ENCODE measurements at places on chromosomes 2 and 18.

DNA sequence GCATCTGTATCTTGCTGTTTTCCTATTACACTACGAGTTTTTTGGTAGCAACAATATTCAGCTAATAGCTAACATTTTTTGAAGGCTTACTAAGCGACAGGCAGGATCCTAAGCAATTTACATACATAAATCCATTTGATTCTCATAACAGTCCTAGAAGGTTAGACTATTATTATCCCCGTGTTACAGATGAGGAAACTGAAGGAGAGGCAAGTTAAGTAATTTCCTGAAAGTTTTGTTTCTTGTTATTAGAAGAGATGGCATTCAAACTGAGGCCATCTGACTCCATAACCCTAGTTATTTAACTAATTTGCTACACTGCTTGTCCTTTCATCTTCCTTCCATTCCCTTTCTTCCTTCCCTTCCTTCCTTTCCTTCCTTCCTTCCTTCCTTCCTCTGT, 68.2 kb downstream of the PDE1A start:
- no peak for DNase-seq

DNA sequence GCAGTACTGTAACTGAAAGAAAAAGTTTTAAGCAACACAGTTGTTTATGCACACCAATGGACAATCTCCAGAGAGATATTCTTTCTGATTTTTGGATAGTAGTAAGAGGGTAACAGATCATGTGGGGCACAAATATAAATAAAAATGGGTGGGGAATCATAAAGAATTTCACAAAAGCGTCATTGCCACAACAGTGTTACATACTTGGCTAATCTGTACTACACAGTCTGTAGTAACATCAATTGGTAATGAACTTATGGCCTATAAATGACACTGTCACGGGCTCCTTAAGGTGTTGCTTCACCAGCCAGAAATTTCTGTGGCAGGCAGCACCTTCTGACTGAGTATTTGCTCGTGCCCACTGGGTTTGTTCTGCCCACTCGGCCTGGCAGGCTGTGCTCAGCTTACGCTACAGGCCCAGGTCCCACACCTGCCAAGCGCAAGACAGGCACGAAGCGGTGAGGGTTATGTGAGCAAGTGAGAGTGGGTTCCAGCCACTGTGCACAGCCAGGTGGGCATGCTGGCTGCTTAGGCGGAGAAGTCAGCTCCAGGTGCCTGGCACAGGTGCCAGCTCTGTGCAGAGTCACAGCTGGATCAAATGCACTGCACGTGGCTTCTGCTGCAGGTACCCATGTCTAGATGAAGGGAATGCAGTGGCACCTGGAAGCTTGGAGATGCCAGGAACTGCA, 532.5 kb upstream of the SLC39A10 start:
- no peak for DNase-seq

- peak; percentile 86 for DNase-seq
Measured at GRCh38 chr2:162297925-162298552, 20.4 kb downstream of the IFIH1 start.

- DNase-seq = peak; percentile 64
Measured at GRCh38 chr2:12923907-12924610, 207.3 kb downstream of the TRIB2 start.

- DNase-seq = no peak
Measured at GRCh38 chr2:62704654-62705006, 883 bp upstream of the EHBP1 start.

DNA sequence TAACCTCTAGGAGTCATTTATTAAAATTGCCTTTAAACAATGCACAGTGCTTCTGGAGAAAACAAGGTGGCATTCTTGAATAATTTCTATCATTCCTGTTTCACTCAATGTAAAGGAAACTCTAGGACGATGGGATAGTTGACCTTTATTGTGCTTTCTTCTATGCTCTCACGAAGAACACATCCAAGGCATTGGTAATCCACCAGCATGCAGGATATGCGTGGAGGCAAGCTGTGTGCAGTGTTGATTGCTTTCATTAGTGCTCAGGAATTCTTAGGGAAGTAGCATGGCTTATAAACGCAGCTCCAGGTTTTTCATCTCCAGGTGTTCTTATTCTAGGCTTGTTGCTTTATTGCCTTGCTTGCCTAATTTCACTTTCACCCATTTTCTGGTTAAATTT, 58.4 kb upstream of the CAVIN2 start:
- no peak for DNase-seq

- no peak for DNase-seq
Measured at GRCh38 chr2:181697126-181697525, 16.8 kb upstream of the NEUROD1 start.

GRCh38 chr2:123659120-123659519, 366.0 kb upstream of the CNTNAP5 start:
- no peak for DNase-seq

DNA sequence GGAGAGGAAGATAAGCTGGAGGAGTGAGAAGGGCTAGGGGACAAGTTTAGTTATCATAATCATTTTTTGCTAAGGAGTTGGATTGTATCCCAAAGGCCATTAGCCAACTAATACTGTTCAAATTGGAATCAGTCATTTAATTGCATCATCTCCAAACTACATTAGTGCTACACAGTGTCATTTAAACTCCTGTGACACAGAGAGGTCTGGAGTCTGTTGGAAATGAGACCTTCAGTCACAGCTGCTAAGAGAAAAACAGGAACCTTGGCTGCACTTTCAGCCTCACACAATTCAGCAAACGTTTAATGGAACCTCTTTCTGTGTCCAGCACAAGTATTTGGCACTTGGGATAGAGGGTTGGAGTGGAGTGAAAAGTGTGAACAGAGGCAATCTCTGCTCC, 175.5 kb upstream of the MGAT5 start:
- DNase-seq = no peak

- DNase-seq = no peak
Measured at GRCh38 chr18:30748541-30748940, 294.0 kb downstream of the DSC3 start.

GRCh38 chr18:51236225-51236624, 38.7 kb upstream of the MEX3C start:
- DNase-seq = peak; percentile 63

DNA sequence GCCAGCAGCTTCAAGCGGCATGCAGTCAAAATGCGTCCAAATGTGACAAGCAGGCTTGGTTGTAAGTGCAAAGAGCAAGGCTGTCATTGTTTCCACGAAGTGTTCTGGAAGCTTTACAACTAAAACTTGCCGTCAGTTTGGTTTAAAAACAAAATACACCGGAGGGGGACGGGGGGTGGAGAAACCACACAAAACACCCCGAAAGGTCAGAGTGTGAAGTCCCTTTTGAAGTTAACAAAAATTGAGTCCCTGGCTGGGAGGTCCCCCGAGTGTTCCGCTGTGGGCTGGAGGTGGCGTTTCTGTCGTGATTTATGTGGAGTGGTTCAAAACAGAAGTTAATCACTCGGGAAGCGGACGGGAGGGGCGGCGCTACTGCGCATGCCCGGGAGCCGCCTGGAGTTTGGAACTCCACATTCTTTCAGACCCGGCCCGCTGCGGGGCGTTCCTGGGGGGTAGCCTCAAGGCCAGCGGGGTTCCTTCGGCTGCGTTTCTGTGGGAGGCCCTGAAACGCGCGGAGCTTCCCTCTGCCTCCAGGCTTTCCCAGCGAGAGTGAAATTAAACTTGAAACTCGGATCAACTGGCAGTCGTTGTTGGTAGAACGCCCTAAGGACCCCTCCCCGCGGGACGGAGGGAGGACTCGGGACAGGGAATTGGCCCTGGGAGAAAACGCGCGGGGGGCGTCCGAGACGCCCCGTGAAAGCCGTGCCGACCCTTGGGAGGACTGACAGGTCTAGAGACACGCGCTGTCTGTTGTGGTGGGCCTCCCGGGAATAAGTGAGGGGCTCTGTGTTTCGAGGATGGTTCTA, 1.4 kb downstream of the TGIF1 start:
- peak; percentile 93 for DNase-seq

GRCh38 chr2:228689053-228689452, 507.6 kb upstream of the SPHKAP start:
- DNase-seq = peak; percentile 62

DNA sequence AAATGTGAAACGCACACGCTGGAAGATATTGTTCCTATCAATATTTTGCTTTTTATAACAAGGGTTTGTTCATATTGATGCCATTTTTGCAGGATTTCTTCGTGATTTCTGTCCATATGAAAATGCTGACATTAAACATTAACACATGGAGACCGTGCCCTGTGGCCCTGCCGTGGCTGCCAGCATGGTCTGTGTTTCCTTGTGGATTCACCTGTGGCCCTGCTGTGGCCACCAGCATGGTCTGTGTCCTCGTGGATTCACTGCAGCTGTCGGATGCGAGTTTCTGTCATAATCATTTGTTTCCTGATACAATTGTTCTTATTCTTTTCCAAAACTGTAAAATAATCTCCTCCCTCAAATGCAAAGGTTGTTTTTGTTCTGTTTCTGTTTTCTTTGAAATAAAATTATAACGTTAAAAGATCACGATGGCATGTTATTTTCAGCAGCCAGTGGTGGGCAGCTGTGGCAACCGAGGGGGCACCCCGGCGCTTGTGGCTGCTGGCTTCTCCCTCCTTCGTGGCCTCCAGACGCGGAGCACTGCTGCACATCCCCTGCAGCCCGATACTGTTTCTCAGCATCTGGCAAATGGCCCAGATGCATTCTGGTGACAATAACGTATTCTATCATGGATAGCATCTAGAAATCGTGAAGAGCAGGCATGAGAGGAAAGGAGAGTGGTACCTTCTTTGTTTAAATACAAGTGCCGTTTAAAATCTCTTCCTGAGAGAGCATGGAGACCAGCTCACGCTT, 143.5 kb downstream of the PTGR3 start:
- no peak for DNase-seq

DNA sequence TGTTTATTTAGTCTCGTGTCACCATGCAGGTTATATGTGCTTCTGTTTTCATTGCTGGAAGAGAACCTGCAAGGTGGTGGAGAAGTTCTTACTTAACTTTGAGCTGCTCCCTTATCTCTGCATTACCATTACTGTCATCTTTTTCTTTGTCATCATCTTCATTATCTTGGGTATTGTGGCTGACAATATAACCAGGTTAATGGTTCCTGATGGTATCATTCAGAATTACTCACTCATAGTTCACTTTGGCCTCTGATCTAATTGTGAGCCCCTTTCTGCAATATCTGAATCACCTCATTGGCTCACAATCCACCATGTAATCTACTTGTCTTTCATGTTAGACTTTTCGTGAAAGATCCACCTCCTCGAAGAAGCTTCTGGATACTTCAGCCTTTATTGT, 5.0 kb downstream of the CD28 start:
- no peak for DNase-seq

DNA sequence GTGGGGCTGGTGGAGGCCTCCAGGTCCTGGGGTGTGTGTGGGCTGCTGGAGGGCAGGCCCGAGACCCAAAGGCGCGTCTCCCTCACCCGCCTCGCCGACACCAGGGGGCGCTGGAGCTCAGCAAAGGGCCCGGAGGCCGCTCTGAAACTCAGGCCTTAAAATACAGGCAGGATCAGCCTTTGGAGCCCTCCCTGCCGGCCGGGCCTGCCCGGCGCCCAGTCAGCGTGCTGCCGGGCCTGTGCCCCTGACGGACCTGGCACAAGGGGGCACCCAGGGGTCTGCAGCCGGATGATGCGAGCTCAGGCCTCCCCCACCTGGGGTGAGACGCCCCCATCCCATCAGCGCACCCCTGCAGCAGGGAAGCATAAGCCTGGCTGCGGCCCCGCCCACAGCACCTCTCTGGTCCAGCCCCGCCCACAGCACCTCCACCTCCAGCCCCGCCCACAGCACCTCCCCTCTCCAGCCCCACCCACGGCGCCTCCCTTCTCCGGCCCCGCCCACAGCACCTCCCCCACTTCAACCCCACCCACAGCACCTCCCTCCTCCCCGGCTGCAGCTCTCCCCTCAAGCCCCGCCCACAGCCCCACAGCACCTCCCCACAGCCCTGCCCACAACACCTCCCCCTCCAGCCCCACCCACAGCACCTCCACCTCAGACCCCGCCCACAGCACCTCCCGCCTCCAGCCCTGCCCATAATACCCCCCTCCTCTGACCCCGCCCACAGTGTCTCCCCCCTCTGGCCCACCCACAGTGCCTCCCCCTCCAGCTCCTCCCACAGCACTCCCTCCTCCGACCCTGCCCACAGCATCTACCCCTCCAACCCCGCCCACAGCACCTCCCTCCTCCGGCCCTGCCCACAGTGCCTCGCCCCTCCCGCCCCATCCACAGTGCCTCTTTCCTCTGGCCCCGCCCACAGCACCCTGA, 92.8 kb upstream of the OTOS start:
- DNase-seq = peak; percentile 79

- DNase-seq = peak; percentile 32
Measured at GRCh38 chr2:70779911-70780545, 10.4 kb downstream of the FIGLA start.

DNA sequence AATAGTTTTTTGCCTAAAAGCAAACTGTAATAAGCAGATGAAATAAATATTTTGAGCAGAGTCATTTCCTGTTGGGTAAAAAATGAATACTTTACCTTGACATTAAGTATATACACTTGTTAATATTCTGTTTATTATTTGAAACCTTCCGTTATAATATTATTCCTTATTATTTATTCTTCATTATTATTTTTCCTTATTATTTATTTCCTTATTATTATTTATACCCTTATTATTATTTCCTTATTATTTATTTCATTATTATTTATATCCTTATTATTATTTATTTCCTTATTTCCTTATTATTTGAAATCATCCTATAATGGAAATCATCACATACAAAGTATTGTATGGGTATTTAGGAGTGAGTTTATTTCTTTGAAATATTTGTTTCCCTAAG, 232.2 kb upstream of the RBBP8 start:
- DNase-seq = no peak

DNA sequence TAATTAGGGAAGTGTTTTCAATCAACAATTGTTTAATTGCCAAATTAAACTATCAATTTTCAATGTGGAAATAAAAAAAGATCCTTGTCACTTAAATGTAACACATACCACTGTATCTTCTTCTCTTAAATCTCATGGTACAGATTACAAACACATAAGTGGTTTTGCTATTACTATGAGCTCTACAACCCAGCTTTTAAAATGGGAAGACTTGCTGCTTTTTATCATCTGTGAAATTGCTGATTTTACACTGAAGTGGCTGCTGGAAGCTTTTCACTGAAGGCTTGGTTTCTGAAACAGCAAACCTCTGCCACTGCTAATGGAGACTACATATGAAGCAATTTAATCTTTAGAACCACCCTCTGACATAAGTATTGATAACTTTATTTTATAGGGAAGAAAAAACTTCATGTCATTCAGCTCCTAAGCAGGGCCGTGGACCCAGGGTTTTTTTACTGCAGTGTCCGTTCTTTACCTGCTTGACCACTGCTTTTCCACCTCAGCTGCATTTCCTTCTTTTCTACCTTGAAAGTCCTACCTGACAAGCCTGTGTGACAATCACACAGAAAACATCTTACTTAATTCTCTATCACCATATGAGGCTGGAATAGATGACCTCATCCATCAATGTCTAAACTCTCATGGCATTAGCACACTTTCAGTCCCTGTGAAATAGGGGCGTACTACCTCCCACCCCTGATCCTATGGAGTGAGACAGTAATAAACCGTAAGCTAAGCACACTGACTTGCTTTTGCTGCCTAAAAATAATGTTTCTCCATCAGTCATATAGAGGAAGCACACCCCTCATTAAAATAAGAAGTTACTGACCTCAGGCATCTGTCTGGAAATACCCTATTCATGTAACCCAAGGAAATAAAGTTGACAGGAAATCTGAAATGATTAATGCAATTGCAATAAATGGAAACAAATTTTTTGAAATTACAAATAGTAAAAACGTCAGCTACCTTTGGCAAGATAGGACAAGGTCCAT, 19.2 kb upstream of the SLC8A1 start:
- no peak for DNase-seq

GRCh38 chr2:64524604-64525316, 632 bp downstream of the AFTPH start:
- peak; percentile 33 for DNase-seq

All from ELR (cell line).